ENCODE measurements at places on chromosomes 16 and 17.

- DNase-seq, result no peak
Observed at GRCh38 chr16:60060731-60061130, 1326.6 kb upstream of the GOT2 start.

DNA sequence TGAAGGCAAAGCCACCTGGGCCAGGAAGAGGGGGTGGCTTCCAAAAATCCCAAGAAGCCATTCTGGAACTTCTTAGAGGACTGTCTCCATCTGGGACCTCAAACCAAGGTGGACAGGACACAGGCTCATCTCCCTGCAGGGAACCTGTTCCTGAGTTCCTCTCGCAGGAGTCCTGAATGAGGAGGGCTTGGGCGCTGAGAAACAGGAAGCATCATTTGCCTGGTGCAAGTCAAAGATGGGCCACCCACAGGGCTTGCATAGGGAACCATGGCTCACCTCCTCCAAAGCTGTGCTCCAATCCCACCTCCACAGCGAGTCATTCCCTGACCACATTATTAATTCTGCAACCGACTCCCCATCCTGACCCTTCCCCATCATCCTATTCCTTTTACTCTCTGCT lies 55.0 kb upstream of the RPL38 start:
- DNase-seq, result no peak

DNA sequence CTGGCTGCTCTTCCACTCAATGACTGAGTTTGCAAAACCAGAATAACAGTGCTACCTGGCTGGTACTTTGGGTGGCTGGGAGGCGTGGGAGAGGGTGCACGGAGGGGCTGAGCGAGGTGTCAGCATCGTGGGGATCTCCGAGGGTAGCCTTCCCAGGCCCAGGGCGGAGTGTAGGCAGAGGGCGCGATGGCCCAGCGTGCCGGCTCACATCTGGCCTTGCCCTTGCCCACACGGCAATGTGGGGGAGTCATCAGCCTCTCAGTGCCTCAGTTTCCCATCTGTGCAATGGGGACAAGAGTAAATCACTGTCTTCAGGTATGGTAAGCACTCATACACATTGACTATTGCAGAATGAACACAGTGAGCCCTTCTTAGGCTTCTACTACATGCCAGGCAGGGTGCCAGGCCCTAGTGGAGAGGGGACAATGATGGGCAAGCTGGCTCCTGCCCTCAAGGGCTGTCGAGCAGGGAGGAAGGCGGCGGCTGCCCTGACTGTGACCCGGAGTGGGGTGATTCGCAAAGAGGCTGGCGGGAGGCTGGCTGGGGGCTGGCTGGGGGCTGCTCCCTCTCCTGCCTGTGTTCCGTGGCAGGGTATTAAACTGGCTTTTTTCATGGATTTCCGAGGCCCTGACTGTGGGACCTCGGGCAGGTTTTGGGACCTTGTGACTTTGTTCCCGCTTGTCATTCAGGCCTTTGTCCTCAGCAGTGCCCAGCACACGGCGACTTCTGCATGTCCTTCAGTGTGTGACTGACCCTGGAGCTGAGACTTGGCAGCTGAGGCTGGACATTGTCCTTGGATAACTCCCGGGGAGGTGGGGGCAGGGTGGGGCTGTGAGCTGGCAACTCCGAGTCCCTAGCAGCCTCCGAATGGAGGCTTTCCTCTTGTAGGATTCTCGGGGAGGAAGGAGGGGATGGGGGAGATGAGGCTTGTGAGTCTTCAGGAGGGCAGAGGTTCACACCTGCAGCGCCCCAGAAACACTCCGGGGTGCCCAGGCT lies 243.1 kb downstream of the SEC14L1 start:
- DNase-seq, result no peak

DNA sequence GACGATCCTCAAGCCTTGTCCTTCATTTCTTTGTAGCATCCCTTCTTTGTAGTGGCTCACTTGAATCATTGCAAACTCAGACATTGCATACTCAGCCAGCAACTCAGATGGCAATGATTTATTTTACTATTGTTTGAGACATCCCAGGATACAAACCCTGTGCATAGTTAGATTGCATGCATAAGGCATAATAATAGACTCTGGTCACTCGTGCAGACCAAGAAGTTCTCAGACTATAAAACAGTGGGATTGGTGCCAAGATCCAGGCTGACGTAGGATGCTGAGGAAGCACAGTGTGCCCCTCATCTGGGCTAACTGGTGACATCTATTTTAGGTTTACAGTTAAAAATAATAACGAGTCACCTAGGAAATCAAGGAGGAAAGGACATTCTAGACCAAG lies 142.3 kb downstream of the PMP22 start:
- DNase-seq, result no peak

- DNase-seq, result peak; percentile 88
Observed at GRCh38 chr16:66603537-66604375, 748 bp upstream of the CMTM3 start.

DNA sequence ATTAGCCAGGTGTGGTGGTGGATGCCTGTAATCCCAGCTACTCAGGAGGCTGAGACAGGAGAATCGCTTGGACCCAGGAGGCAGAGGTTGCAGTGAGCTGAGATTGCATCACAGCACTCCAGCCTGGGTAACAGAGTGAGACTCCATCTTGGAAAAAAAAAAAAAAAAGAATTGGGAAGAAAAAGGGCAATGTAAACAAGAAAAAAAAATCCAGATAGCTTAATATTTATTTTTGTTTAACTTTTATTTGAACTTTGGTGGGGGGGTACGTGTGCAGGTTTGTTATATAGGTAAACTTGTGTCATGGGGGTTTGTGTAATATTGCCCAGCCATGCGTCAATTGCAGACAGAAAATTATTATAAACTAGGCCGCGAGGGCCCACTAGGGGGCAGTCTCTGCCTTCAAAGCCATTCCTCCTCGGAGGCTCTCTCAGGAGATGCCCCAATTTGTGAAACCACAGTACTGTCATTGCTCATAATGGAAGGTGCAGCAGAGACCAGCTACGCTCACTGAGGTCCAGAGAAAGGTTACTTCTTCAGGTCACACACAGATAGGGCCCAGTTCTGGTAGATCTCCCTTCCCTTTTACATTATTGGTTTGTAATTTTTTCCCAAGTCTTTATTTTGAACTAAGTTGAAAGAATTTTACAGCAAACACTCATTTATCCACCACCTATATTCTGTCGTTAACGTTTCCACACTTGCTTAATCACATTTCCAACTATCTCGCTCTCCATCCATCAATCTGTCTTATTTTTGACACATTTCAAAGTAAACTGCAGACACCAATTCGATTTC lies 206.2 kb downstream of the PRKCB start:
- DNase-seq, result peak; percentile 88

DNA sequence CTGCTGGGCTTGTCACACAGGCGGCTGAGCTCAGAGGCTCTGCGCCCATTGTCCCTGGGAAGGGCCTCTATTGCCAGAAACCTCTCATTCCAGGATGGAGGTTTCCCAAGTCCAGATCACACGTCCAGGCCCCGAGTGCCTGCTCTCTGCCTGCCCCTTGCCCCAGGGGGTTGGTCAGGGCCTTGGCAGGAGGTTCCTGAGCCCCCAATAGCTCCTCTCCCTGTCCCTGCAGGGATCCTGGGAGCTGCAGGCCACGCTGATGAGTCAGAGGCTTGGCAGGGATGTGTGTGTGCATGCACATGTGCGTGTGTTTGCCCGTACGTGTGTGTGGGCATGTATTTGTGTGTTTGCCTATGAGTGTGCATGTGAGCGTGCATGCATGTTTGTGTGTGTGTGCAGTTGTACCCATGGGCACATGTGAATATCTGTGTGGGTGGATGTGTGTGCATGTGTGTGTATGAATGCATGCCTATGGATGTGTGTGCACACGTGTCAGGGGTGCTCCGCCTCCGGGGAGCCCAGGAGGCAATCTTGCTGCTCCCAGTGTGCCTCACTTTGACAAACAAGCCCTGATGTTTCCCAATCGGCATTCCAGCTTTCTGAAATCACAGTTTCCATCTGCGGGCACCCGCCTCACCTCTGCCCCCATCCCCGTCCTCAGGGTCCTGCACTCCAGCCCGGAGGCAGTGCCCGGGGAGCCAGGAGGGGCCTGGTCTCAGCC lies 98.4 kb upstream of the GSE1 start:
- DNase-seq, result no peak

DNA sequence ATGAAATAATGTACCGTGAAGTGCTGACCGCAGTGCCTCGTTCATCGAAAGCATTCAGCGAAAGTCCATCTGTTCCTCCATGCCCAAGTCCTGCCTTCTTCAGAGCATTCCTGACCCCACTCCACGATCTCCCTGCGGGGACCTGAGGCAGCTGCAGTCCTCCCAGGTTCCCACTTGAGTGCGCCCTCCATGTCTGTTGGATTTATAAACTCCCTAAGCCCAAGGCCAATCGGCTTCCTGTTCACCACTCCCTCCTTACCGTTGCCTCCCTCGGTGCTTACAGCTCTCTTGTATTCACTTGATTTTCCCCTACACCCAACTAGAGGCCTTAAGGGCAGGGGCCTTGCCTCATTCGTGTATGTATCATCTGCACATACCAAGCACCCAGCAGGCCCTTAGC lies 2.8 kb downstream of the RAD51D start:
- DNase-seq, result no peak

DNA sequence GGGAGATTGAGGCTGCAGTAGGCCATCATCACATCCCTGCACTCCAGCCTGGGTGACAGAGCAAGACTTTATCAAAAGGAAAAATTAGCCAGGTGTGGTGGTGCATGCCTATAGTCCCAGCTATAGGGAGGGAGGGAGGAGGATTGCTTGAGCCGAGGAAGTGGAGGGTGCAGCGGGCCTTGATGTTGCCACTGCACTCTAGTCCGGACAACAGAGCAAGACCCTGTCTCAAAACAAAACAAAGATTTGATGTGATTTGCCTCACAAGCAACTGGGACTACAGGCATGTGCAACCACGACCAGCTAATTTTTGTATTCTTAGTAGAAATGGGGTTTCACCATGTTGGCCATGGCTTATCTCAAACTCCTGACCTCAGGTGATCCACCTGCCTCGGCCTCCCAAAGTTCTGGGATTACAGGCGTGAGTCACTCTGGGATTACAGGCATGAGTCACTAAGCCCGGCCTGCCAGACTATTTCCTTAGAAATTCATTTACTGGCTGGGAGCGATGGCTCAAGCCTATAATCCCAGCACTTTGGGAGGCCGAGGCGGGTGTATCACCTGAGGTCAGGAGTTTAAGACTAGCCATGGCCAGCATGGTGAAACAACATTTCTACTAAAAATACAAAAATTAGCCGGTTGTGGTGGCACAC lies 11.5 kb downstream of the UBE2G1 start:
- no peak for DNase-seq

DNA sequence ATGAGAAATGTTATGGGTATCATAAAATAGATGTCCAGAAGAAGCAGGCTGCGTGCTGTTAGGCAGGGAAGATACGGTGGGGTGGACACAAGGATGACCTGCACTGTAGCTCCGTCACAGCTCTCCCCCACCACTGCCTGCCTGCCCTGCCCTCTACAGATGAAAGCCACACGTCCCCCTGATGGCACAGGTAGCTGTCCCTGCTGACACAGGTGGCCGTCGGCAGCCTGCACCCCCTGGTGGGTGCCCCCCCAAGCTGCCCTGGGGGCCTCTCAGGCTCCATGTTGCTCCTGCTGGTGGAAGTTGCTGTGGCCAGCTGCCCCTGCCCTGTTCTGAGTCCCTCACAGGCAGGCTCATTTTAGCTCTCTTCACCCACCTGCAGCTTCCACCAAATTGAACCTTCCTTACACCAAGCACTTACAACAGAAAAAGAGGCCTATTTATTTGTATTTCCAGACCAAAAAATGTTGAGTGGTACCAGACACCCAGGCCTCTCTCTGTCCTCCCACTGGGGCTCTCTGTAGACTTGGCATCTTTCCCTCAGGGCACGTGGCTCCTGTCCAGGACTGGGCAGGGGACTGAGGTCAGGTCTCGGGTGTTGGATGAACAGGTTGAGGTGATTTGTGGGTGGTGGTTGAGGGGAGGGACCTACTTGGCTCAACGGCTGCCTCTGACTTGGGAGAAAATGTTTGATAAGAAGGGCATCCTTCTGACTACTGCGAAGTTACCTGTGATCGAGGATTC lies 50.1 kb upstream of the CACNG5 start:
- no peak for DNase-seq

- peak; percentile 24 for DNase-seq
Observed at GRCh38 chr17:17740615-17741348, 59.5 kb downstream of the RAI1 start.

DNA sequence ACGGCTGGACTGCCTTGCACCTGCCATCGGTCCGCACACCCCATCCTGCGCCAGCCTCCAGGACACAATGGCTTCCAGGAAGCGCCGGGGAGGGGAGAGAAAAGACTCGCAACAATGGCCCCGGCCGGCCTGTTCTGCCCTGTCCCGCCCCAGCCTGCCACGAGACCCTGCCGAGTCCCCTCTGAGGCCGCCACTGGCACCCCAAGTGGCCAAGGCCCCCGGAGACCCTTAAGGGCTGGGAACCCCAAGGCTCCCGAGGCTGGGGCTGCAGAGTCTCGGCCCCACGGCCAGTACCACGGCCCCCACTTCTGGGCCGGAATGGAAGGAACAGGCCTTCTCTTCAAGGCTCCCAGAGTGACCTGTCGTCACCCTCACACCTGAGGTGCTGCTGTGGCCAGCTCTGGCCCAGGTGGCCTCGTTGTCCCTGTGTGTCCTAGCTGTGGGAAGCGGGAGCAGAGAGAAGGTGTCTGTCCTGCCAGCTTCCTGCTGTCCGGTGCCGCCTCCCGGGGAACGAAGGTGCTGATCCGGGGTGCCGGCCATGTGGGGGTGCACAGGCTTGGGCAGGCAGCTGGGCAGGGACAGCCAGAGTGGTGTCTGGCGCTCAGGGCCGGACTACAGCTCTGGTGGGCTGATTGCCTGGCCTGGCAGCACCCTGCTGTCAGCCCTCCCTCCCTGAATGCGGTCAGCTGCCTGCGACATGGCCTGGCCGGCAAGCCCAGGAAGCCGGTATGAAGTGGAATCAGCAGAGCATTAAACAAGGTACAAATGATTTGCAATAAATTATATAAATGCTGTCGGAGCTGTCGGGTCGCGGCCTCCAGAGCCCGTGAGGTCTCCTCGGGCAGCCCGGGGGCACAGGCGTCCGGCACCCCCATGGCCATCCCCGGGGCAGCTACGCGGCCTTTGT lies 8.2 kb upstream of the CACNA1H start:
- DNase-seq, result no peak

DNA sequence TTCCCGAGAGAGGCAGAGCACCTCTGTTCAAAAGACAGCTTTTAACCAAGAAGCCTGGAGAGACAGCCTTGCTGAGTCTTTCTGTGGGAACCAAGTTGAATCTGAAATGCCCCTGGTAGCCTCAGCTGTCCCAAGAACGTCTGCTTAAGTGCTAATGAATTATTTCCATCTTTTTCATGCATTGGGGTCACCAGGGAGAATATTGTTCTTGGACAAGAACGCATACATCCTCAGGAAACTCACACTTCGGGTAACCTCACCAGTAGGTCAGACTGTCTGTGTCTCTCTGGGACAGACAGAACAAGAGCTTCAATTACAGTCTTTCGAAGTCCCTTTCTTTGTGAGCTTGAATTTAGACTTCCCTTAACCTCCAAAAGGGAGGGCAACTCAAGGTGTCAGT lies 134.6 kb upstream of the ADAMTS18 start:
- no peak for DNase-seq

- no peak for DNase-seq
Observed at GRCh38 chr17:15092762-15093161, 172.4 kb downstream of the PMP22 start.

Data from activated CD4-positive, alpha-beta T cell treated with anti-CD3 and anti-CD28 coated beads, Interleukin-10, Interleukin-2, amounts not matched to agents 100 ng/mL and 50 ng/mL, durations not matched to agents 16 hours and 8 hours (primary cell).